Activated T-helper 1 cell treated with anti-CD3 and anti-CD28 coated beads, Interleukin-12 subunit alpha, Interleukin-12 subunit beta, Interleukin-2, Interleukin-4 antibody, amounts not matched to agents 30 ng/mL and 10 ng/mL and 1 ng/mL, durations not matched to agents 14 hours and 24 hours and 36 hours (primary cell): ENCODE measurements at places on chromosomes 11 and 22. TPM values are rescaled to one million over a fixed set of nuclear protein-coding genes. Genes with fewer than 3 reads are reported as not detected.

- peaks cover 48% of the 10 kb centered on the region for H3K4me1 ChIP-seq
- no peak for DNase-seq
- H3K27me3 ChIP-seq, result no peaks in the 10 kb centered on the region
Measured at GRCh38 chr22:30210235-30210909, 36.2 kb downstream of the LIF start.

DNA sequence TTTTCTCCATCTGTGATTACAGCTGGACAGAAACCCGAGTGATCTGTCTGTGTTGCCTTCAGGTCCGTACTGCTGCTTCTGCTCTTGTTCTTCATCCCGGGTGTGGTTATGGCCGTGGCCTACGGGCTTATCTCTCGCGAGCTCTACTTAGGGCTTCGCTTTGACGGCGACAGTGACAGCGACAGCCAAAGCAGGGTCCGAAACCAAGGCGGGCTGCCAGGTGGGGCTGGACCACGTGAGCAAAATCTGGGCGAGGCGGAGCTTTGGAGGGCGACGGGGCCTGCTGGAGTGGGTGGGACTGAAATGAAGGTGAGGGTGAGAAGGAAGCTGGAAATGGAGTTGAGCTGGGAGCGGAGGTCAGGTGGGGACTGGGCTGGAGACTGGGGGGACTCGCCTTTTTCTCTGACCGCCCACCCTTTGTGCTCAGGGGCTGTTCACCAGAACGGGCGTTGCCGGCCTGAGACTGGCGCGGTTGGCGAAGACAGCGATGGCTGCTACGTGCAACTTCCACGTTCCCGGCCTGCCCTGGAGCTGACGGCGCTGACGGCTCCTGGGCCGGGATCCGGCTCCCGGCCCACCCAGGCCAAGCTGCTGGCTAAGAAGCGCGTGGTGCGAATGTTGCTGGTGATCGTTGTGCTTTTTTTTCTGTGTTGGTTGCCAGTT is 11.1 kb downstream of the CCKBR start:
- H3K36me3 ChIP-seq, result no peaks in the 10 kb centered on the region
- H3K4me3 ChIP-seq, result no peak overlapping the region
- no peak for DNase-seq
- H3K27ac ChIP-seq, result no peak overlapping the region

DNA sequence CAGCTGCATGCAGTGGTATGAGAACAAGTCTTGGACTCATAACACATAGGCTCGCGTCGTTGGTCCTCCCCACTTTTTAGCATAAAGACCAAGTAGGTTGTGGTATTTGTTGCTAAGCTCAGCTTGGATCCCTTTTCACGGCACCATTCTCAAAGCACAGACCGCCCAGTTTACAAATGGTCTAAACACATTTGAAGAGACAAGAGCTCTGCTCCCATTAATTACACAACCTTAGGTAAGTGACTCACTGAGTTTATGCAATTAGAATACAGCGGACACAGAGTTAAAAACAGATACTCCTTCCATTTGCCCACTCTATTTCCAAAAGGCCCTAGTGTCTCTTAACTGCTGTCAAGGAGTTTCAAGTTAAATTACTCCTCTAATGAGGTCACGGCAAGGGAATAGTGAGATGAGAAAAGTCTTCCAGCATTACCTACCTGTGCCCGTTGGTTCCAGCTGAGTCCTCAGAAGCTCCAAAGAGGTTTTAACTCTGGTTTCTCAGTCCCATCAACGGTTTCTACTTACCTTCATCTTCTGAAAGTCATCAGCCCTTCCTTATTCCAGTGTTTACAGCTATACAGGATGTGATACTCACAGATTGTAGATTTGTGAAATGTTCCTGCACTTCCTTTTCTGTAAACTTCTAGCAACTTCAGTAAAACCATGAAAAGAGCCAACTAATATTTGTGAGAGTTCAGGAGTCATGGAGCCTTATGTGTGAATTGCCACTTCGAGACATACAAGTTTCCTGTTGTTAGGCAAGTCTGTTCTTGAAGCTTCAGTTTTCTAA is at the start of gene MS4A6A:
Gene MS4A6A, minus strand, starts transcription at position 543 of the 790 bp plus-strand sequence. CDS start 1,356 bp downstream, outside the sequence.
- no peaks in the 10 kb centered on the region for H3K4me1 ChIP-seq
- H3K36me3 ChIP-seq, result no peaks in the 10 kb centered on the region
- H3K27me3 ChIP-seq, result peaks cover 7% of the 10 kb centered on the region
- H3K4me3 ChIP-seq, result no peak within 1 kb of the TSS
- DNase-seq, result no peak

GRCh38 chr11:125305345-125305744 is 140.8 kb downstream of the PKNOX2 start:
- DNase-seq, result no peak
- H3K27me3 ChIP-seq, result peaks cover 2% of the 10 kb centered on the region
- H3K4me1 ChIP-seq, result no peaks in the 10 kb centered on the region
- no peak overlapping the region for H3K27ac ChIP-seq
- no peak overlapping the region for H3K4me3 ChIP-seq

- no peak for DNase-seq
- no peaks in the 10 kb centered on the region for H3K4me1 ChIP-seq
- no peaks in the 10 kb centered on the region for H3K36me3 ChIP-seq
- H3K27ac ChIP-seq, result no peak overlapping the region
- H3K27me3 ChIP-seq, result no peaks in the 10 kb centered on the region
Measured at GRCh38 chr11:109208121-109208520, 213.9 kb upstream of the C11orf87 start.

DNA sequence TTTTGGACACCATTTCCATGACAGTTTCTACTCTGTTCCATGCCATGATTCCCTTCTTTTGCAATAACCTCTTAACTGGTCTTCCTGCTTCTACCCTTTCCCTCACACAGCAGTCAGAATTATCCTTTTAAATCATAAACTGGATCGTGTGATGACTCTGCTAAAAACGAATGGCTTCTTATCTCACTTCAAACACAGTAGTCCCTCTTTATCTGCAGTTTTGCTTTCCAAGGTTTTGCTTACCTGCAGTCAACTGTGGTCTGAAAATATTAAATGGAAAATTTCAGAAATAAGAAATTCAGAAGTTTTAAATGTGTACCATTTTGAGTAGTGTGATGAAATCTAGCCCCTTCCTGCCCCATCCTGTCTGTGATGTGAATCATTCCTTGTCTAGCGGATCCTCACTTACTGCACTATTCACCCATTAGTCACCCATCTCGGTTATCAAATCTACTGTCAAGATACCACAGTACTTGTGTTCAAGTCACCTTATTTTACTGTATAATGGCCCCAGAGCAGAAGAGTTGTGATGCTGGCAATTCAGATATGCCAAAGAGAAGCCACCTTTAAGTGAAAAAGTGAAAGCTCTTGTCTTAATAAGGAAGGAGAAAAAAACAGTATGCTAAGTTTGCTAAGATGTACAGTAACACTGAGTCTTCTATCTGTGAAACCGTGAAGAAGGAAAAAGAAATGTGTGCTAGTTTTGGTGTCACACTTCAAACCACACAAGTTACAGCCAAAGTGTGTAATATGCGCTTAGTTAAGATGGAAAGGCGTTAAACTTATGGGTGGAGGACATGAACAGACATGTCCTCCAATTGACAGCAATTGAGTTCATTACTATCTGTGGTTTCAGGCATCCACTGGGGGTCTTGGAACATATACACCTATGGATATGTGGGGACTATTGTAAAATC is 283.0 kb downstream of the DDX10 start:
- no peak for DNase-seq
- no peak overlapping the region for H3K27ac ChIP-seq
- no peaks in the 10 kb centered on the region for H3K27me3 ChIP-seq
- no peak overlapping the region for H3K4me3 ChIP-seq
- H3K36me3 ChIP-seq, result peaks cover 9% of the 10 kb centered on the region

GRCh38 chr11:119634301-119634700 is 94.7 kb downstream of the NECTIN1 start:
- no peak for DNase-seq
- no peak overlapping the region for H3K27ac ChIP-seq
- H3K4me3 ChIP-seq, result no peak overlapping the region

GRCh38 chr11:46519351-46519750 is 74.5 kb downstream of the AMBRA1 start:
- H3K4me1 ChIP-seq, result peaks cover 2% of the 10 kb centered on the region
- no peaks in the 10 kb centered on the region for H3K27me3 ChIP-seq
- no peak overlapping the region for H3K27ac ChIP-seq
- DNase-seq, result no peak

GRCh38 chr11:83361831-83362230 is 75.7 kb upstream of the CCDC90B start:
- H3K36me3 ChIP-seq, result no peaks in the 10 kb centered on the region
- H3K4me3 ChIP-seq, result no peak overlapping the region
- DNase-seq, result no peak
- no peaks in the 10 kb centered on the region for H3K27me3 ChIP-seq
- H3K27ac ChIP-seq, result no peak overlapping the region
- no peaks in the 10 kb centered on the region for H3K4me1 ChIP-seq

- no peak for DNase-seq
- no peaks in the 10 kb centered on the region for H3K27me3 ChIP-seq
- no peaks in the 10 kb centered on the region for H3K4me1 ChIP-seq
- H3K27ac ChIP-seq, result no peak overlapping the region
Measured at GRCh38 chr11:92045301-92045700, 179.3 kb upstream of the FAT3 start.

DNA sequence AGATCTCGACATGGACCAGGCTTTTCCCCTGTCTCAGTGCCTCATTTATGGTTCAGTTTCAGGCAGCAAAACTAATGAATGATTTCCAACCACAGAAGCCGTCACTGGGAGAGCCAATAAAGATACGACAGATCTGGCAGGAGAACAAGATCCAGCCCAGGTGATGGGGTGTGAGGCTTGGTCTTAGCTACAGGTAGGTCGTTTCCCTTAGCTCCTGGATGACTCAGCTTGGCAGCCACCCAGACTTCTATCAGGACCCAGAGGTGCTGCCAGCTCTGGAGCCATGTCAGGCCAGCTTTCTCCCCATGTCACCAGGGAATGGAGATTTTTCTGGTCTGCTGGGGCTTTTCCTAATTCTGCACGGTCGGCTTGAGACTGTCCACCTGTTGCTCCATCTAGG is 36.3 kb upstream of the APOBEC3A start:
- H3K4me1 ChIP-seq, result no peaks in the 10 kb centered on the region
- no peak overlapping the region for H3K27ac ChIP-seq
- H3K27me3 ChIP-seq, result peaks cover 23% of the 10 kb centered on the region
- H3K4me3 ChIP-seq, result no peak overlapping the region
- H3K36me3 ChIP-seq, result no peaks in the 10 kb centered on the region
- DNase-seq, result no peak

- H3K27me3 ChIP-seq, result no peaks in the 10 kb centered on the region
- peaks cover 57% of the 10 kb centered on the region for H3K4me1 ChIP-seq
- no peak for DNase-seq
- peaks cover 18% of the 10 kb centered on the region for H3K36me3 ChIP-seq
Measured at GRCh38 chr11:47503227-47503626, 49.7 kb downstream of the CELF1 start.

DNA sequence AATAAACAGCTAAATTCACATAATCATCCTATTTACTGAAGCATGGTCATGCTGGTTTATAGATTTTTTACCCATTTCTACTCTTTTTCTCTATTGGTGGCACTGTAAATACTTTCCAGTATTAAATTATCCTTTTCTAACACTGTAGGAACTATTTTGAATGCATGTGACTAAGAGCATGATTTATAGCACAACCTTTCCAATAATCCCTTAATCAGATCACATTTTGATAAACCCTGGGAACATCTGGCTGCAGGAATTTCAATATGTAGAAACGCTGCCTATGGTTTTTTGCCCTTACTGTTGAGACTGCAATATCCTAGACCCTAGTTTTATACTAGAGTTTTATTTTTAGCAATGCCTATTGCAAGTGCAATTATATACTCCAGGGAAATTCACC is 10.7 kb downstream of the RAG1 start:
- no peaks in the 10 kb centered on the region for H3K36me3 ChIP-seq
- H3K27ac ChIP-seq, result no peak overlapping the region
- H3K4me3 ChIP-seq, result no peak overlapping the region
- H3K4me1 ChIP-seq, result no peaks in the 10 kb centered on the region

- no peak for DNase-seq
- H3K4me3 ChIP-seq, result no peak overlapping the region
- H3K4me1 ChIP-seq, result peaks cover 6% of the 10 kb centered on the region
- no peaks in the 10 kb centered on the region for H3K36me3 ChIP-seq
Measured at GRCh38 chr22:17970201-17970708, 54.1 kb downstream of the MICAL3 start.

DNA sequence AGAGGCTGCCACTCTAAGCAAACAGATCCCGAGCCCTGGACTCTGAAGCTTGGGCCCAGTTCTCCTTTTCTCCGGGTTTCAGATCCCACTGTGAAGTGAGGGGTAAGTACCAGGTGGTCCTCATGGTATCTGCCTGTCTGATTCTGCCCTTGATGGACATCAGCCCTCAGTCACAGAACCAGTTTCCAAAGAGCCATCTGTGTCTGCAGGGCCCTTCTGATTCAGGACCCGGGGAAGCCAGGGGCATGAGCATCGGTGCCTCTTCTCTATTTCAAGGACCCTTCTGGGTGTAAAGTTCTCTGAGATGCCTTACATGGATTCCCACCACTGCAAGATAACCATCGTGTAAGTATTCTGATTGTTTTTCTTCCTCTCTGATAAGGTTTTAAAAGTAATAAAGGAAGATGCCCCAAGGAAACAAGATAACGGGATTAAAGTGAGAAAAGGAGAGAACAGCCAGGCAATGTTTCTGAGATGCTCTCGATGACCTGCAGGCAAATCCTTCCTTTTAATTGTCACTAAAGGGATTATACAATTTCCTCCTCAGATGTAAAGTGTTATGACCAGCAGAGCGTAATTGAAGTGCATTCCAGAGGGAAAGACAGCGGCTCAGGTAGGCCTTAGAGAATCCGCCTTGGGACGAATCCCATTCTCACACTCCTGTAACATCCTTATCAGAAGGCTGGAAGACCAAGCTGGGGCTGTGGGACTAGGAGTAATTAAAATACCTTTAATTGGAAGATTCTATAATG is 924.3 kb downstream of the TBC1D22A start:
- DNase-seq, result no peak
- H3K27me3 ChIP-seq, result peaks cover 3% of the 10 kb centered on the region
- no peak overlapping the region for H3K4me3 ChIP-seq
- H3K36me3 ChIP-seq, result no peaks in the 10 kb centered on the region

GRCh38 chr11:60347084-60347797 is 20.2 kb downstream of the MS4A6E start:
- H3K4me1 ChIP-seq, result no peaks in the 10 kb centered on the region
- H3K36me3 ChIP-seq, result no peaks in the 10 kb centered on the region
- DNase-seq, result no peak

GRCh38 chr11:86486261-86487030 is 111.8 kb downstream of the CCDC81 start:
- H3K27ac ChIP-seq, result peak overlapping the region; percentile 63
- H3K4me3 ChIP-seq, result no peak overlapping the region
- H3K27me3 ChIP-seq, result peaks cover 2% of the 10 kb centered on the region
- H3K4me1 ChIP-seq, result peaks cover 10% of the 10 kb centered on the region

GRCh38 chr11:78100676-78101472 is 21.2 kb upstream of the NDUFC2 start:
- H3K27ac ChIP-seq, result no peak overlapping the region
- H3K4me3 ChIP-seq, result no peak overlapping the region
- H3K27me3 ChIP-seq, result no peaks in the 10 kb centered on the region
- H3K36me3 ChIP-seq, result peaks cover 38% of the 10 kb centered on the region

GRCh38 chr11:118267486-118267885 is 3.4 kb upstream of the MPZL2 start:
- DNase-seq, result no peak
- H3K4me1 ChIP-seq, result peaks cover 35% of the 10 kb centered on the region
- no peak overlapping the region for H3K4me3 ChIP-seq
- no peak overlapping the region for H3K27ac ChIP-seq
- H3K27me3 ChIP-seq, result peaks cover 6% of the 10 kb centered on the region

OR6T1 gene
- total RNA-seq, result not detected in 2 replicates

GAL3ST3 gene
- total RNA-seq, result 0.34 TPM in 1 of 2 replicates, not detected in the other

ZFPL1 gene
- 31.9 and 34.5 TPM in 2 replicates for total RNA-seq

KDELR3 gene
- 1.1 and 1.3 TPM in 2 replicates for total RNA-seq

TRIM49D1 gene
- total RNA-seq, result not detected in 2 replicates
